ENCODE measurements at places on chromosomes 3 and 15.

DNA sequence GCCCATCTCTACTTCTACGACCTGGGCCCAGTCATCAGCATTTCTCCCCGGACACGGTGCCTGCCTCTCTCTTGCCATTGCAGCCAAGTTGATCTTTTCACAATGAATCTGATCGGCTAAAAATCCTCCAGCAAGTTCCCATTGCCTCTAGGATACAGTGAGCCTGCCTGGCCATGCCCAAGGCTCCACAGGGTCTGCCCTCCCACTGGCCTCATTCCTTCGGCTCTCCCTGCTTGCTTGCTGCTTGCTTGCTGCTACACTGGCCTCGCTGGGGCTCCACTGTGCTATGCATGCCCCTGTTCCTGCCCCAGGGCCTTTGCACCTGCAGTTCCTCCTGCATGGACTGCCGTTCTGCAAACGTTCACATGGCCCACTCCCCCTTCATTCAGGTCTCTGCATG is 2.0 kb downstream of the ABTB1 start:
- no peak for DNase-seq

- DNase-seq, result no peak
These were observed 127.3 kb upstream of the PRICKLE2 start for GRCh38 chr3:64352639-64352992.

DNA sequence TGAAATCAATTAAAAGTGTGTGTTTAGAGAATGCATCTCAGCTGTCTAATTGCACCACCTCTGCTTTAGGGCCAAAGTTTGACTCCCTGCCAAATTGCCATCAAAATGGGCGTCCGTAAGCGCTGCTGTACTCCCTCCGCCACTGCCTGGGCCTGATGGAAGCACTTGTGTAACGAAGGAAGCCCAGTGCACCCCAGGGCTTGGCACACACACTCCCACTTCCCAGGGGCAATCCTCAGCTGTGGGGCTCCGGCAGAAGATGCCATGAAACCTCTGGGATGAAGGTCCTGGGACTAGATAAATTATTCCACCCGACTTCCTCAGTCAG is 137.8 kb downstream of the RORA start:
- DNase-seq, result no peak

- no peak for DNase-seq
These were observed 67.1 kb upstream of the SH3GL3 start for GRCh38 chr15:83380059-83380458.

DNA sequence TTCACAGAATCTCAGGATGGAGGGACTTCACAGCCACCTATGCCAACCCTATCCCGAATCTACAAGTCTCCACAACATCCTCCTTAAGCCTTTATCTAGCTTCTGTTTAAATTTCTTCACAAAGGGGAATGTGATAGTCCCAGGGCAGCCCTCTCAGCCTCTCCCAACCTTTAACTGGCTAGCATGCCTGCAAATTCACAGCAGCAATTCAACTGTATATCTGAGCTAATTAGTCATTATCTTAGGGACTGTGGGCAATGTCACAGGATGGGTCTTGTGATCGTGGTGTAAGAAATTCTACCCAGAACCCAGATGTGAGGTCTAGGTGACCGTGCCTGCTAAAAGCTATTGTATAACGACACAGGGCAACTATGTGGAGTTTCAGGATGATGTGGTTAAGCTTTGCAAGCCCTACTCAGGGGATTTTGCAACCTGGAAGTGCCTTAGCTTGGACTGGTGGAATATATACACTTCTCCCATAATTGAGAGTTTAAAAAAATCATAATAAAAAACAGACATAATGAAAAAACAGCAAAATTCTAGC is 65.5 kb upstream of the FBN1 start:
- no peak for DNase-seq

GRCh38 chr15:81926981-81927380 is 118.8 kb downstream of the MEX3B start:
- DNase-seq, result no peak

GRCh38 chr3:181174022-181174421 is 184.5 kb upstream of the DNAJC19 start:
- DNase-seq, result no peak

- DNase-seq, result no peak
These were observed 8.5 kb upstream of the OXTR start for GRCh38 chr3:8777978-8778267.

DNA sequence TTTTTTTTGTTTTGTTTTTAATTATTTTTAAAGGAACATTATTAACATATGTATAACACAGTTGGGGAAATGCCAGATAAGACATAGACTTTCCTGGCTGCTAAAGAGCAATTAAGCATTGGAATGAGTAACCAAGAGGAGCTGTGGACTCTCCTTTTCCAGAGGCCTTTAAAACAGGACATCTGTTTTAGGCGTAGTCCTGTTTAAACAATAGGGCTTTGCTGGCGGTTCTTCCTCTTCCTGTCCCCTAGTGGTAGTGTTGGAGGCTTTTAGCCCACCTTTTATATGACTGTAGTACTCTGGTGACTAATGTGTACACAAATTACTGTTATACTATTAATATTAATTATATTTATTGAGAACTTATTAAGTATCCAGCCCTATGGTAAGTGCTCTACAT is 81.9 kb downstream of the PPARG start:
- no peak for DNase-seq

DNA sequence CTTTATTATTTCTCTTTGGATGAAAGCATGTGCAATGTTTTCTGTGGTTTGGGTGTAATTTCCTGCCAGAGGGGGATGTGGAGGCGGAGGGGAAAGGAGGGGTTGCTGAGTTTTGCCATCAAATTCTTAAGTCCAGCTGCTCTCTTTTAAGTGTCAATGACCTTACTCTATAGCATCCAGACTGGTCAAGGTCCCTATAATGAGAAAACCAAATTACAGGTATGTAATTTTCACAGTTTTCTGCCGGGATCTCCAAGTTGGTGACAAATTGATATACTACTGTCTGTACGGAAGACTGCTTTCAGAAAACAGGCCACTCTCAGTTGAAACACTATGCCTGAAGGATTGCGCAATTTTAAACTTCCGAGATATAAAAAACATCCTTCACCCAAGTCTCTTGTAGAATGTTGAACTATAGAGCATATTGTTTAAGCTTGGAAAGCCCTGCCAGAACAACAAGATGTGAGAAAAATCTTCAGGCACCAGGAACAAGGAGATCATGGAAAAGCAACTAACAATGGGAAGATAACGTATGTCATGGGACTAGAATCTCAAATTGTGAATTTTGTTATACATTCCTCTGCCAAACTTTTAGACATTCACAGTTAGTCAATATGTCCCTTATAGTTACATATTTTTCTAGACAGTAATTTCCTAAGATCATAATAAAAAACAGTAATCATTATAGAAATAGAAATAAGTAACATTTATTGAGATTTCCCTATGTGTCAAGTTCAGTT is 300.7 kb upstream of the SATB1 start:
- no peak for DNase-seq

GRCh38 chr3:24496529-24497482 is 2.2 kb upstream of the THRB start:
- DNase-seq, result peak; percentile 63

DNA sequence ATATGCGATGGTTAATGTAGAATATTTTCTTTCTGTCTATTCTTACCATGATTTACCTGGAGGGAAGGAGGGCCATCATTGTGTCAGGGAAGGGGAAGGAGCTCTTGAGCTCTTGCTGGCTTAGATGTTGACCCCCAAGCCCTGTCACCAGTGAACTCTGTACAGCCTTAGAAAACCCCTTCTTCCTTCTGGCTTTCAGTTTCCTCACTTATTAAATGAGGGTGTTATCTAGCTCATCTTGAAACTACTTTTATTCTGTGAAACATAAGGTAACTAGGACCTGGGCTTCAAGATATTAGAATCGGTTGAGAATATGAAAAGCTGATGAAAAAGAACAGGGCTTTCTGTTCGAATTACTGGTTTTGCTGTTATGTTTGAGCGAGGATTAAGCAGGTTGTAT is 25.1 kb upstream of the UTS2B start:
- no peak for DNase-seq

- DNase-seq, result no peak
These were observed 4.3 kb downstream of the RYR3 start for GRCh38 chr15:33315044-33315443.

- DNase-seq, result no peak
These were observed 28.1 kb downstream of the KCNAB1 start for GRCh38 chr3:156148345-156148945.

DNA sequence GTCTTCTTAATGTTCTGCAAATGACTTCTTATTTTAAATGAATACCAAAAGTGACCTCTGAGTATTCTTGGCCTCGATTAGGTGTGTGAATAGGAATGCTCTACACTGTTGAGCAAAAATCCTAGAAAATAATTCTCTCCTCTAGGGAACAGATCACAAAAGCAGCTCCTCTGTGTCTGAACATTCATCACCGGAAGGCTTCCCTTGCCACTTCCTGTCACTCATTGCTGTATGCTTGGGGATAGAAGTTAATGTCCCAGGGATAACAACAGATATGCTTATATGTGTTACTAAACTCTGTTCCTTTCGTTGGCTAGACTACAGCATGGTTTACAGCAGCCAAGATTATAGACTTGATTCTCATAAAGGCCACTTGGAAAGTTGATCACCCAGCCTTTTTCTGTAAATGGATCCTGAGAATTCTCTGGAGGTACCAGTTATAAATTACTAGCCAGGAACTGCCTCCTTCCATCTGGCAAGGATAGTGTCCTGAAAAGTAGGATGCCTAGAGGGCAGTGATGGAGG is 16.0 kb upstream of the PTX3 start:
- no peak for DNase-seq

- DNase-seq, result no peak
These were observed 94.4 kb upstream of the PHLDB2 start for GRCh38 chr3:111764645-111765091.

Data from testis (tissue), 5 donors.